ENCODE measurements at places on chromosomes 2 and 18.

- no peak for DNase-seq
These were observed 3.1 kb downstream of the NFE2L2 start for GRCh38 chr2:177261116-177262060.

- DNase-seq = no peak
These were observed 56.0 kb downstream of the TMEM247 start for GRCh38 chr2:46535360-46535759.

- DNase-seq = no peak
These were observed 2.2 kb upstream of the RAX start for GRCh38 chr18:59275406-59275949.

GRCh38 chr2:169711751-169712509 is 17.7 kb downstream of the PHOSPHO2 start:
- DNase-seq = no peak
